ENCODE measurements at places on chromosomes 4 and X.

DNA sequence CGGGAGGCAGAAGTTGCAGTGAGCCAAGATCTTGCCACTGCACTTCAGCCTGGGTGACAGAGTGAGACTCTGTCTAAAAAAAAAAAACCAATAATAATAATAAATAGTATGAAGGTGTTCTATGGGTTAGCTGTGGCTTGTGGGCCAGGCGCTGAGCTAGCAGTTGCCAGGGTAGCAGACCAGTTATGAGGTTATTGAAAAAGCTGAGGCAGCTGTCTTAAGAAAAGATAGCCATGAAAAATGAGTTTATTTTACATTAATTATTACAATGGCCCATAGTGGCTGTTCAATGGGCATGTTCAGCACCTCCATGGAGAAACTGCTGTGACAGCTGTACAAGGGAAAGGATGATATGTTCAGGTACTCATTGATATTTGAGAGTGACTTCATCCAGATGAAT lies 13.3 kb upstream of the HSD17B10 start:
- DNase-seq: no peak

DNA sequence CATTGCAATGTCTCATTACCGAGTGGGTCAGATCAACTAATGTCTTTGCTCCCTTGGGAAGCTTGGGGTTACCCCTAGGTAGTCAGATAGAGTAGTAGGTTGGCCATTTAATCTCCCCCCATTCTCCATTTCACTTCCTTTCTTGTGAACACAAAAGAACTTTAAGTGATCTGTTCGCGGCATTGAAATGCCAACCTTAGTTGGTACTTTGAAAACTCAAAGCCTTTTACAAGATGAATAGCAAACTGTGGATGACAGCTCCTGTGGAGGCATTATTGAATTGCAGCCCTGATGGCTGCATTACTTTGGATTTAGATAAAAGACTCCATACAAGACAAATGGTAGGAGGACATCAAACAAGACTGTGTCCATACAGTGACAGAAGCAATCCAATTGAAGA lies 469.1 kb downstream of the GBA3 start:
- no peak for DNase-seq

DNA sequence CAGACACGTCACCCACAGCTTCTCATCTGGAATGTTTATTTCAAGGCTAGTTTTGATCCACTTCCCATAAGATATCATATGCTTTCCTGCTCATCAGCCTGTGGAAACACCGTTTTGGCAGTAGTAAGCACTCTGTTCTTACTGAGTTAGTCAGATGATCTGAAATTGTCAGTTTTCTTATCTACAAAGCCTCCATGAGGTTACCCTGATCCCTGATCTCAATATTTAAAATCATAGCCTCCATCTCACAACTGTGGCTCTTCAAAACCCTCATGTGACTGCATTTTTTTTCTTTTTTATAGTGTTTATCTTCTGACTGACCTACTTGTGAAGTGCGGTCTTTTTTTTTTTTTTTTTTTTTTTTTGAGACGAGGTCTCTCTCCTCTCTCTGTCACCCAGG lies 22.7 kb downstream of the BST1 start:
- DNase-seq: no peak

- DNase-seq: no peak
Observed at GRCh38 chr4:152989554-152989970, 53.4 kb downstream of the FHDC1 start.

- no peak for DNase-seq
Observed at GRCh38 chrX:136658151-136658550, 10.2 kb downstream of the CD40LG start.

DNA sequence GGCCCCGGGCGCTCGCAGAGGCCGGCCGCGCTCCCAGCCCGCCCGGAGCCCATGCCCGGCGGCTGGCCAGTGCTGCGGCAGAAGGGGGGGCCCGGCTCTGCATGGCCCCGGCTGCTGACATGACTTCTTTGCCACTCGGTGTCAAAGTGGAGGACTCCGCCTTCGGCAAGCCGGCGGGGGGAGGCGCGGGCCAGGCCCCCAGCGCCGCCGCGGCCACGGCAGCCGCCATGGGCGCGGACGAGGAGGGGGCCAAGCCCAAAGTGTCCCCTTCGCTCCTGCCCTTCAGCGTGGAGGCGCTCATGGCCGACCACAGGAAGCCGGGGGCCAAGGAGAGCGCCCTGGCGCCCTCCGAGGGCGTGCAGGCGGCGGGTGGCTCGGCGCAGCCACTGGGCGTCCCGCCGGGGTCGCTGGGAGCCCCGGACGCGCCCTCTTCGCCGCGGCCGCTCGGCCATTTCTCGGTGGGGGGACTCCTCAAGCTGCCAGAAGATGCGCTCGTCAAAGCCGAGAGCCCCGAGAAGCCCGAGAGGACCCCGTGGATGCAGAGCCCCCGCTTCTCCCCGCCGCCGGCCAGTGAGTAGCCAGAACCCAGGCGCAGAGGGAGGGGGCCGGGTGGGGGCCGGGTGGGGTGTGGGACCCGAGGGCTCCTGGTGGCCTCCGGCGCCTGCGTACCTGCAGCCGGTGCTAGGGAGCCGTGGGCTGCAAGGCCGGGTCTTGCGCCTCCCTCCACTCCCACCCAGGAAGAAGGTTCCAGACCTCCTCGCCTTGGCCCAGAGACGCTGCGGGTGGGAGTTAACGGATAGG lies 534 bp downstream of the MSX1 start:
- DNase-seq: no peak

DNA sequence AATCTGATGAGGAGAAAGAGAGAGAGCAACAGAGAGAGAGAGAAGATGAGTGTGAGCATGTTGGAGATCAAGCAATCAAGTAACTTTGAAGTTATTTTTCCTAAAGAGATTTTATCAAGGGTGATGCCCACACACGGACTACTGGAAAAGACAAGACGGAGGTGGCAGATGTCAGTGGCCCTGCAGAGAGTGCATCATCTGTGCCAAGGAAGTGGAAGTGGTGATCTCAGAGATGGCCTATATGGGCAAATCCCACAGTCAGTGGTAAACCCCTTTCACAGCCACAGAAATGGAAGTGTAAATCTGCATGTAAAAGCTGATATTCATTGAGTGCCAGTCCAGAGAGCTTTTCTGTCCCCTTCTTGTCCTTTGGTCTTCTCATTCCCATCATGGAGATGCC lies 577.2 kb upstream of the AADAT start:
- DNase-seq: no peak

GRCh38 chrX:41377624-41378023 lies 43.7 kb downstream of the DDX3X start:
- no peak for DNase-seq

DNA sequence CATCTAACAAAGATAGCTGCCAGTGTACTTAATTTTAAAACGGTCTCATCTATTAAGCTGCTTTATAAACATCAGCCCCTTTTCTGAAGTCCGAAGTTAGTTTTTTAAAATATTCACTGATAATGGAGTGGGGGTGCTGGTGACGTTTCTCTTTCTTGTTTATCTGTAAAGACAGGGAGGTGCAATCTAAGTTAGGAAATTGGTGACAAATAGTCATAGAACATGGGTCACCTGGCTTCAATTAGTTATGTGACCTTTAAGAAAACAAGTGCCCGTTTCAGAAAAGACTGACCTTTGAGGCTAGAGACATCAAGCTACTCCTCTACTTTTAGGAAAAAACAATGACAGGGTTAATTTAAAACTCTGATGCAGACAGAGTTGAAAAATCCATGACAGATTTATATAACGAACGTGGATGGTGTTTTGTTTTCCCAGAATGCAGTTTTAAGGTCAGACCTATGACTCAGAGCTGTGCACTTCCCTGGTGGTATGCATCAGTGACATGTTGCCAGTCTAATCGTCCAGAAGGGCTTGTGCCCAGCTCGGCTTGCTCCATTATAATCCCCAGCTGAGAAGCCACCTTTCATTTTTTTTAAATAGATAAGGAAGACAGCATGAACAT lies 38.2 kb downstream of the FHL1 start:
- peak; percentile 63 for DNase-seq

DNA sequence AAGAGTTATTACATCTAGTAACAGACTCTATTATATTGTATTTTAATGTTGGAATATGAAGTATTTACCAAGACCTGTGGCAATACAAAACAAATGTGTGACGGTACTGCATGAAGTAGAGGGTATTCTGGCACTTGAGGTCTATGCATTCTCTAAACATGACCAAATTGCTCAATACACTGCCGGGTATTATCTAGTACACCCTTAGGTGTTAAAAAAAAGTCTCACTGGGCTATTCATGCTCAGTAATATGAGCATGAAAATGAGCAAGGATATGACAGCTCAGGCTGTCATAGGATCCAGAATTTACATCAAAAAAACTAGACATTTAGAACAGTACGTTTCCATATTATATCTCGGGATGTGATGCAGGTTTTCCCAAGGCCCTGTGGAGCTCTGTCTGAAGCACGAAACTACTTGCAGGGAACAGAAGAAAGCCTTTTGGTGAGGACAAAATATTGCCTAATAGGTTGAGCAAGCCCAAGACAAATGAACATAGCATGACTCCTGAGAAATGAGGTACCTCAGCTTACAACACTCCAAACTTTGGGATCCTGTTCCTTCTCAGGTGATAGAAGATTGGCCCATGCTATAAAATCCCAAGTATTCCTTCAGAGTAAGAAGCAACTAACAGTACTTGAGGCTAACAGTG lies 74.1 kb upstream of the MAOA start:
- no peak for DNase-seq

- DNase-seq: peak; percentile 63
Observed at GRCh38 chr4:119559044-119559647, 69.5 kb downstream of the PDE5A start.

DNA sequence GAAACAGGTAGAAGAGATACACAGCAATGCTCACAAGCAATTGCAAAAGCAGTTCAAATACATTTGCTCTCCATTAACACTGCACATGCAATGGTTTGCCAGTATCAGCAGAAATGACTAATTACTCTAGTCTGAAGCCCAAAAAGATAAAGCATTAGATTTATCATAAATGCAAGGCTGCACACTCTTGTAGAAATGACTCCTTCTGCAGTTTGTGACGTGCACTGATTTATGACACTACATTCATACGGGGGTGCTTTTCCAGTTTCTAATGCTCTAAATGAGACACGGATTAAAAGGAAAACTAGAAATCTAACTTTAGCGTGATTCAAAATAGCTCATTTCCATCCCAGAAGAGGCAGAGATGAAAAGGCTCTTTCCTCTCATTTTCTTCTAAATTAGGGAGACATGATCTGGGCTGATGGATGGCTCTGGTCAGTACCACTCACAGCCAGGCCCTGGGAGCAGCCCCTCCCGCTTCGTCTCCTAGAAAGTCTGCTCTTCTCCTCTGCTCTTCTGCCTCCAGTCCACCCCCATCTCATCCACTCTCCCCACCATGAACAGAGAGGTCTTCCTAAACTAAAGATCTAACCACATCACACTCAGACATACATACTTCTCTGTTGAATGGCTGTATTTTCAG lies 33.2 kb downstream of the PPP2R2C start:
- DNase-seq: no peak

GRCh38 chrX:68146054-68146453 lies 287.2 kb downstream of the OPHN1 start:
- DNase-seq: peak; percentile 82

DNA sequence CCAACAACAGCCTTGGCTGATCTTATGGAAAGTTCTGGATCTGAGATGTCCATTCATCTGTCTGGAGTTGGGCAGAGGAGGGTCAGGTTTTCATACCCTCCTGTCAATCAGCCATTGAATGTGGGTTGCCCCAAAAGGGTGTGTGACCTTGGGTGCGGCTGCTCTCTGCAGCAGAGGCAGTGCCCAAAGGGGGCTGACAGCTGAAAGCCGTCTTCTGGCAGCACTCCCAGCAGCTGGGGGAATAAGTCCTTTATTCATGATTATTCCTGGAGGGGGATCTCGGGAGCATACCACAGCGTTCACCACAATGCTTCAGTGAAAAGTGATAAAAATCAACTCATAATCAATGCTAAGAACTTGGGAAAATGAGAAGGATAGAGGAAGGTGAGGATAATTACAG lies 54.7 kb downstream of the OTC start:
- DNase-seq: no peak

DNA sequence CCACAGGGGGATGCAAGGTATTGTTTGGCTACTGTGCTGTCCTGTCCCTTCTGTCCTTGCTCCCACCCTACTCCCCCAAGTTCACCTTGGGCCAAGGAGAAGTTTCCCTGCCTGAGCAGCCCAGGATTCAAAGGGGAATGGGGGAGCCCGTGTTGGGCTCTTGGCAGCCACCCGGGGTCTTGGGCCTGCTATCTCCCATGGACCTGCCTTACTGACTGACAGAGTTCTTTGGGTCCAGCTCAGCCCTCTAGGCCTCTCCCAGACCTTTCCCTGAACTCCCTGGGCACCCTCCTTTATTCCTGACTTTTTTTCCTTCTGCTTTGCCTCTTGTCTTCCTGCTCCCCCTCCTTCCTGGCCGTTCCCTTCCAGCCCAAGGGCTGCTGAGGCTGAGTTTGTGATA lies 67.4 kb downstream of the STARD8 start:
- no peak for DNase-seq

DNA sequence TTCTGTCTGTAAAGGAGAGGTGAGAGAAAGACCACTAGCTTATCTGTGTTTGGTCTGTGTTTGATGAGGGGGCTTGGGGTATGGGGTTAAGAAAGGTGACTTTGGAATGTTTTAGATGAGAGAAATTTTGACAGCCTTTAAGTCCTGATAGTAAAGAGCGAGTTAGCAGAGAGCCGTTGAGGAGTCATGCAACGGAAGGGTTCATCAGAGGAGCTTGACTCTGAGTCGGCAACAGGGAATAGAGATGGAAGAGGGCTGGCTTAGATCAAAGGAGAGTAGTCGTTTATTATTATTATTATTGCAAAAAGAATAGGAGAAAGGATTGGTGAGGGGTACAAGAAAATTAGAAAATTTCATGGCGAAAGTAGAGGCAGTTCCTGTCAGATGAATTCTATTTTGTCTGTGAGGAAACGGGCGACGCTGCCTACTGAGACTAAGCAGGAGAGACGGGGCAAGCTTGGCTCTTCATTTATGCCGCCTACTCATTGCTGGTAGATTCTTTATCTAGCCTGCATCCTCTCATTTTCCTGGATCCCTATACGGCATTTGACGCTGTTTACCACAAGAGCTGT lies 473 bp upstream of the VAMP7 start:
- DNase-seq: no peak

GRCh38 chrX:126580877-126581276 lies 28.3 kb upstream of the DCAF12L1 start:
- no peak for DNase-seq

GRCh38 chr4:1192091-1192492 lies 19.7 kb upstream of the SPON2 start:
- DNase-seq: peak; percentile 89
